HepG2 (cell line): ENCODE measurements at places on chromosomes 5 and 9. TPM values are rescaled to one million over a fixed set of nuclear protein-coding genes. Genes with fewer than 3 reads are reported as not detected.

The ZFP37 gene
- 3.7 and 5.6 TPM in 2 replicates for total RNA-seq

The VAV2 gene
- 21.2 and 22.5 TPM in 2 replicates for total RNA-seq

The LECT2 gene
- total RNA-seq: not detected in 2 replicates

The GABRA6 gene
- not detected in 2 replicates for total RNA-seq

The PDGFRB gene
- 1.5 and 4.0 TPM in 2 replicates for total RNA-seq

The EGFLAM gene
- not detected in 2 replicates for total RNA-seq

The SV2C gene
- not detected in 2 replicates for total RNA-seq

The MACROH2A1 gene
- 141 and 158 TPM in 2 replicates for total RNA-seq

The HEXB gene
- 43.7 and 100 TPM in 2 replicates for total RNA-seq

The IFNA21 gene
- total RNA-seq: not detected in 2 replicates

The SH3PXD2B gene
- 3.4 and 3.8 TPM in 2 replicates for total RNA-seq

The NIM1K gene
- 0.21 TPM in 1 of 2 replicates, not detected in the other for total RNA-seq

The DRD1 gene
- total RNA-seq: not detected in 2 replicates

The ADRB2 gene
- not detected in 2 replicates for total RNA-seq

The GADD45G gene
- not detected in 2 replicates for total RNA-seq

The PTPN3 gene
- total RNA-seq: 5.6 and 7.9 TPM in 2 replicates

The ARHGEF28 gene
- total RNA-seq: 34.1 and 36.7 TPM in 2 replicates

The EQTN gene
- total RNA-seq: not detected in 2 replicates

The HSPB3 gene
- not detected in 2 replicates for total RNA-seq

The PTGDS gene
- 0.33 TPM in 1 of 2 replicates, not detected in the other for total RNA-seq

The IL9 gene
- not detected in 2 replicates for total RNA-seq

The ADCY2 gene
- total RNA-seq: not detected in 2 replicates

The NME5 gene
- total RNA-seq: 0.18 and 0.39 TPM in 2 replicates

The NUTM2G gene
- not detected in 2 replicates for total RNA-seq

The CCNH gene
- 94.3 and 100.0 TPM in 2 replicates for total RNA-seq

The NIPAL4 gene
- not detected in 2 replicates for total RNA-seq

The GAS1 gene
- total RNA-seq: not detected in 2 replicates

The CAPSL gene
- total RNA-seq: not detected in 2 replicates

The NTNG2 gene
- 0.02 TPM in 1 of 2 replicates, not detected in the other for total RNA-seq

The TTC23L gene
- 1.1 and 1.4 TPM in 2 replicates for total RNA-seq

The PROB1 gene
- 0.28 and 0.69 TPM in 2 replicates for total RNA-seq

The TRPM6 gene
- 0.09 and 0.14 TPM in 2 replicates for total RNA-seq

The ORM2 gene
- total RNA-seq: 283 and 565 TPM in 2 replicates

The ANKRD31 gene
- total RNA-seq: 0.08 and 0.09 TPM in 2 replicates
